Stimulated activated CD4-positive, alpha-beta T cell treated with anti-CD3 and anti-CD28 coated beads, Interleukin-1b, Interleukin-23, amount 100 ng/mL, for 24 hours (primary cell): ENCODE measurements at places on chromosomes 1 and 21.

- no peak for DNase-seq
These were observed 11.1 kb downstream of the RCAN3 start for GRCh38 chr1:24513706-24514105.

DNA sequence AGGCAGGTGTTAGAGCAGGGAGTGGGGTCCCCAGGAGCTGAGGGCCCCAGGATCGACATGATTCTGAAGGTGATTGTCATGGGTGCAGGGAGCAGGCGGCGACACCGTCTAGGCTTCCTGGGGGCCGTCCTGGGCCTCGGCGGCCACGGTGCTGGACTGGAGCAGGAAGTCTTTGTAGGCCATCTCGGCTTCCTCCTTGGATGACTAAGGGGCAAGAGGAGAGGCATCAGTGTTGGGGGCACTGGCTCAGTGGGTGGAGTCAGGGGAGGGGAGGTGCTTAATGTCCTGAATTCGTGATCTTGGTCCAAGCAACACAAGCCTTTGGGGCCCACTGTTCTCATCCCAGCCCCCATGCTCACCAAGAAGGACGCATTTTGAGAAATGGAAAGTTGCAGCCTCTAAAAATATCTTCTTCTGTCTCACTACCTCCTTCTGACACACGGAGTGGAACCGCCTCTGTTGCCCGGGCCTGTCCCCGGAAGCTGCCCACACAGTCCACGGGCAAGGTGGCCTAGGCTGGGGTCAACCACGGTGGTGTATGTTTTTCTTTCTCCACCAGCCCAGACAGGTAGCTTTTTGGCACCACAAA, 8.6 kb upstream of the FCMR start:
- DNase-seq: no peak

DNA sequence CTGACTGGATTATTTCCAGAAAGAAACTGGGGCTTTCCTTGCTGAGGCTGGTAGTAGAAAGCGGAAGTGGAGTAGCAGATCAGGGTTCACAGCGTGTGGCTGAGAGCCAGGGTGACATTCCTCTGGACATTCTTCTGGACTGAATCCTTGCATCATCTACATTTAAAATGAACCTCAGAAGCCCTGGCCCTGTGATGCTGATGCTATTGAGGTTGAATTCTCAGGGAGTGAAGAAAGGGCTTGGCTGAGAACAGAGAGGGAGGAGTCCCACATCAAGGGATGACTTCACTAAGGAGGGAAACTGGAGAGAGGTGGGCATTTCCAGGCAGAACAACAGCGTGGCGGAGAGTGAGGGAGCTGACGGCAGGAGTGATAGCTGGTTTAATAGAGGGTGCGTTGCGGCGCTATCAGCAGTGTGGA, 102.3 kb upstream of the LMO4 start:
- DNase-seq: no peak

DNA sequence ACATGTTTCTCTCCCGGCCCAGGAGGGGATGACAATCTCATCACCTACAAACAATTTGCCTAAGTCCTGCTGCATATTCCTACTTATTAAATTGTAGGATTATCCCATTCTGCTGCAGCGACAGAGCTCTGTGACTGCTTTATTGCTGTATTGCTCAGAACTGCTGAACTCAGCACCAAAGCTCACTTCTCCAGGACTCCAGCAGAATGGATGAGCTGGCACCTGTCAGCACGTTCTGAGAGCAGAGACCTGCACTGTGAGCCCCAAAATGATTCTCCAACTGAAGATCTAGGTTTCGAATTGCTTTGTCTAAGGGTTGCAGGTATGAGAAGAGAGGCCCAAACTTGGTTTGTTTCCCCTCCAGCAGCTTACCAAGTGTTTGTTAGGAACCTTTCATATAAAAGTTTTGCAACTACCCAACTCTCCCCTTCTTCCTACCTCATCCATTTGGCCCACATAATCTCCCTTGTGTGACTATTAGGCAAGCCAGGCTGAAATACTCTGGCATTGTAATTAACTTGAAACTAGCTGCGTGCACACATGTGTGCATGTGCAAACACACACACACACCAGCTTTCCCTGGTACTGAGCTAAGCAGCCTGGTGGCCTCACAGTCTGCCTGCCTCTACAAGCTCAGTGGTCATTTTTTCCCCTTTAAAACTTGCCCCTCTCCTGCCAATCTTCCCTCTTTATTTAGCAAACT, 161.4 kb upstream of the CAMK1G start:
- no peak for DNase-seq

DNA sequence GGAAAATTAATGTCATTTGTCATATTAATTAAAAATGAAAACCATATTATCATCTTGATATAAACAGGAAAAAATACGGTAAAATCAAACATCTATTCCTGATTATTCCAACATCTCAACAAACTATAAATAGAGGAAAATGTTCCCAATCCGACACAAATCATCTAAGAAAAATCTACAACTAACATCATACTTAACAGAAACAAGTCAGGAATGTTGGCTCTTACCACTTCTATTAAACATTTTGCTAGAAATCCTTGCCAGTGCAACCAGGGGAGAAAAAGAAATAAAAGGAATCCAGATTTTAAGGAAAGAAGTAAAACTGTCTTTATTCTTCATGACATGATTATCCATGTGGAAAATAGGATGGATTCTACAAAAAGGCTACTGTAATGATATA, 77.0 kb upstream of the IRF2BP2 start:
- DNase-seq: no peak

DNA sequence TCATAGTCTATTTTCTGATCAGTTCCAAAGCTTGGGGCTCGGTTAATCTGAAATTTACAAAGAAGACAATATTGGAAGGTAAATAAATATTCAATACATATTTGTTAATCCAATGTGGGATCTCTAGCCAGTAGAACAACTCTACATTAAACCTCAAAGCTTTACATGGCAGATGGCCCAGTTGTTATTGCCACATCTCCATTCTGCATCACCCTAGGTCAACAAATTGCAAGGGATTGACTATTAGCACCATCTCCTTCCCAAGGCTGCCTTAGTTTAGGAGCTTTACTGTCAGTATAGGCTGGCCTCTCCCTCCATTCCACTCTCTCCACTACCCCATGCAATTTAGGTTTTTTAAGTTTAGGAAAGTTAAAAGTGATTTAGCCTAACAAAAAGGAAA, 69.7 kb downstream of the TTLL7 start:
- no peak for DNase-seq

- DNase-seq: no peak
These were observed 1.3 kb upstream of the EFNA3 start for GRCh38 chr1:155077346-155077745.

DNA sequence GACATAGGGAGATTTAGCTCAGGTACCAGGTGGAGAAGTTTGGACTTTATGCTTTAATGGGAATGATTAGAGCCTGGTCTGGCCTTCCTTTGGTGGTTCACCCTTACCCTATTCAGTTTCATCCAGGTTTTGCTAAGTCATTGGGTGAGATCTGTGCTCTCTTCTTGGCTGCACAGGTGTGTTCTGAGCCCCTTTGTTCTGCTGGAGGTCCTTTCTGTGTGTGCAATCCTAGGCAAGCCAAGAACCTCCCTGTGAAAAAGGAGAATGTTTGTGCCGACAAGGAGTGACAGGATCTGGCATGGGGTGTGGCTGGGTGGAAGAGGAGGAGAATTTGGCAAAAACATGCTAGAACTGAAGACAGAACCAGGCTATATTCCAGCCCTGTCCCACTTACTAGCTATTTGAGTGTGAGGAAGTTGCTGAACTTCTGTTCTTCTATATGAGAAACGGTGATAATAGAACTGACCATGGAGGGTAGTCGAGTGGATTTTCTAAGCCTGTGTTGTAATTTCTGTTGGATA, 4.6 kb downstream of the GSTM5 start:
- no peak for DNase-seq

- no peak for DNase-seq
These were observed 71.7 kb upstream of the HMGB4 start for GRCh38 chr1:33792216-33792615.

GRCh38 chr1:242245255-242245654, 246.4 kb upstream of the MAP1LC3C start:
- no peak for DNase-seq

GRCh38 chr1:223714421-223714724, 2.0 kb downstream of the CAPN2 start:
- no peak for DNase-seq

- no peak for DNase-seq
These were observed 49.0 kb upstream of the ETS2 start for GRCh38 chr21:38756746-38757145.

GRCh38 chr1:87940421-87940820, 611.7 kb downstream of the LMO4 start:
- no peak for DNase-seq

DNA sequence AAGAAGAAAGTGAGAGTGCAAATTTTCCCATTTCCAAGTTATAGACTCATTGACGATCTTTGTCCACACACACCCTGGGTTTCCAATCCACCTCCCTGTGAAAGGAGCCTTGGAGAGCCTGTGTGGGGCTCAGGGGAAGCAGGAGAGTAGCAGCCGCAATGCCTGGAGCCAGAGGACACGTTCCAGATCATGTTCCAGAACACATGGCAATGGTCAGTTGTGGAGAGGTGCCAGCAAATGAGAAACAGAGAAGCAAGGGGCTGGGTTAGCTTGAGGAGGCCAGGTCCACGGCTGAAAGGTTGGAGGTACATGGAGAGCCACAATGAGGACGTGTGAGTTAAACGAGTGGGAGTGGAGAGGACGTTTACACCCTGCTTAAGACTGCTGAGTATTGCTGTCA, 33.0 kb upstream of the SIPA1L2 start:
- DNase-seq: no peak

GRCh38 chr1:41462680-41463004, 21.8 kb downstream of the EDN2 start:
- no peak for DNase-seq

DNA sequence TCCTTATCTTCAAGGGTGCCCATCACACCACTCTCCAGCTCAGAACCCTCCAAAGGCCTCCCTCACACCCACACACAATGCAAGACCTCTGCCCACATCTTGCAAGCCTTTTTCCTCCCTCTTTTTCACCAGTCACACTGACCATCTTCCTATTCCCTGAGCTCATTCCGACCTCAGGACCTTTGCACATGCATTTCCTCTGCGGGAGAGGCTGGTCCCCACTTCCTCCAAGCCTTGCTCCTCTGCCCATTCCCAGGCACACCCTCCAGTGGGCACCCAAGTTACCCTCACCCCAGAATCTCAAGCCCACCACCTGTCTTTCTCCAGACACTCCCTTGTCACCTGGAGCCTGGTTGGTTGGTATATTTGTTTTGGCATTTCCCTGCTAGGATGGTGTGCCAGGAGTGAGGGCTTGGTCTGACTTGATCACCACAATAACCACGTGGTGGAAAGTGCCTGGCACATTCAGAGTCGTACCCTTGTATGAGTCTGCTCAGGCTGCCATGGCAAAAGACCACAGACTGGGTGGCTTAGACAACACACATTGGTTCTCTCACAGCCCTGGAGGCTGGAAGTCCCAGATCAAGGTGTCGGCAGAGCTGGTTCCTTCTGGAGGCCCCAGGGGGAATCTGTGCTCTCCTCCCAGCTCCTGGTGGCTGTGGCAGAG, 13.2 kb downstream of the MX2 start:
- DNase-seq: no peak

GRCh38 chr1:100039591-100039990, 69.8 kb downstream of the SLC35A3 start:
- DNase-seq: no peak

- no peak for DNase-seq
These were observed 65.6 kb upstream of the ACTRT2 start for GRCh38 chr1:2955652-2956051.

GRCh38 chr1:1357871-1358432, 403 bp downstream of the MXRA8 start:
- DNase-seq: no peak

DNA sequence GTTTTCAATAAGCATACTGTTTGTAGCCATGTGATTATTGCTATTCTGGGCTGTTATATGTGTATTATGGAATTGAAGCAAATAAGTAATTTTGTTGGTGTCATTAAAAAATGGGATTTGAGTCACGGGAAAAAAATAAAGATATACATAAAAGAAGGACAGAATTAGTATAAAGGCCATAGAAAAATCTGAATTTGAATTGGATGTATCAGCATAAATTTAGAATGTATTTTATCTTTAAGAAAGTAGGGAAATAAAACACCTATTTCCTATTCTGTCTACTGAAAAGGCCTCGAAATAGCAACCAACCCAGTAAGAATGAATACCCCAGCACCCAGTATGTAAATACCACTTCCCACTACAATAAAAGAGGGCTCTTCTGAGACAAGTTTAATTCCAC, 185.9 kb downstream of the SLC45A1 start:
- DNase-seq: no peak

DNA sequence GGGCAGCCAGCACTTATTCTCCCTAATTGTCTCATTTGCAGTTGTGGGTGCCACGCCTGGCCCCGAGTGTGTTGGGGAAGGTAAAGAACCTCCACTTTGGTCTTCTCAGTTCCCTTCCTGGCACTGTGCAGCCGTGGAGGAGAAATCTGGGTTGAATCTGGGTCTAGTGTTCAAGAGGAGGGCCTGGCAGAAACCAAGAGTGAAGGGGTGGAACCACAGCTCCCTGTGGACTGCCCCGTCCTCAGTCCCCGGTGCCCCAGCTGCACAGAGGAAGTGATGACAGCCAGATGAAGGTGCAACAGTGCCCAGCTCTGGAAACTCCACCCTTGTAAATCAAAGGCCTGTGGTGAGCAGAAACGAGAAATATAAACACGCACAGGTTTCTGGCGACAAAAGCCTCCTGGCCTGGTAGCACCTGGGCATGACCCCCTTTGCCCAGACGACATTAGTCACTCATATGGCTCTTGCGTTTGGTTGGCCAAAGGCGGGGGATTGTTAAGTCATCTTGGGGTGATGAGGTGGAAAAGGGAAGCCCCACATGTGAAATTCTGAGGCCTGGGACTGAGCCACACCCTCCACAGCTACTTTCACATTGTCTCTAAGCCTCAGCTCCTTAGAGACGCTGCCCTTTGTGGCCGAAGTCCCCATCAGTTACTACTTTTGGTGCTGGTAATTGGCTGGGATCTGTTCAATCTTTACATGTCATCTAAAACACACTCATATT, 4.2 kb upstream of the ECE1 start:
- DNase-seq: peak; percentile 79

DNA sequence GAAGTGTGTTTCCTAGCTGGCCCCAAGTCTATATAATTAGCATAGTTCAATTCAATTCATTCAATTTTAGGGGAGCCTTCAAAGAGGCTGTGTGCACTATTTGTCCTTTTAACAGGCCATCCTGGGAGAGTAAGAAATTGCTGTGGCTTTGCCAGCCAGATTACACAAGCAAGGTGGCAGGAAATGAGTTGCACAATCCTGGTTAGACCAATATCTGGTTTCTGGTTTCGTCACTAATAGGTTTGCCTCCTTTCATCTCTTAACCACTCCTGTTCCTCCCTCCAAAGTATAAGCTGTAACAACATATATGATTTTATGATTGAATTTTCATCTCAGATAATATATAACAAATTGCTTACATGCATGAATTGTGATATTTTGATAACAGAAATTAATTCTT, 84.1 kb upstream of the NEGR1 start:
- no peak for DNase-seq

GRCh38 chr1:36836196-36836883, 198.0 kb downstream of the GRIK3 start:
- DNase-seq: no peak

- DNase-seq: no peak
These were observed 566.4 kb downstream of the AJAP1 start for GRCh38 chr1:5220821-5221220.

- DNase-seq: no peak
These were observed 102.7 kb upstream of the NGF start for GRCh38 chr1:115440733-115441132.
